ENCODE measurements at places on chromosomes 16 and 17.

DNA sequence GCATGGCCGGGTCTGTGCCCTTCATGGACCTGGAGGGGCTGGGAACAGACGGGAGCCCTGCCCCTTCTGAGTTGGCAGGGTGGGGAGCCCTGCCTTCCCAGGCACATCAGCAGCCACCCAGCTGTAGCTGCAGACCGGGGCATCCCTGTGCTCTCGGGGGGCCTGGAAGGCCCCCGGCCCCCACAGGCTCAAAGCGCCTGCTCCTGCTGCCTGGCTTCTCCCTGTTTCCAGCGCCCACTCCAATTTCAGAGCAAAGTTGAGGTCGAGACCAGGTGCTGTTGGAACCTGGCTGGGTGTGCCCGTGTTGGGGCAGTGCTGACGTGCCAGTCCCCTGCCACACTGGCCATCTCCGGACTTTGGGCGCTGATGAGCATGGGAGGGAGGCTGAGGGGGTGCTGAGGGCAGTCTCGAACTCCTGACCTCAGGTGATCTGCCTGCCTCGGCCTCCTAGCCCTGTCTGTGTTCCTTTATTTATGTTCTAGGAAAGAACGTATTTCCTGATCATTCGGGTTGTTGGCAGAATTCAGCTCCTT is 4.9 kb upstream of the PRSS27 start:
- no peak for DNase-seq

- DNase-seq: no peak
Measured at GRCh38 chr17:73184136-73184993, 8.5 kb upstream of the COG1 start.

DNA sequence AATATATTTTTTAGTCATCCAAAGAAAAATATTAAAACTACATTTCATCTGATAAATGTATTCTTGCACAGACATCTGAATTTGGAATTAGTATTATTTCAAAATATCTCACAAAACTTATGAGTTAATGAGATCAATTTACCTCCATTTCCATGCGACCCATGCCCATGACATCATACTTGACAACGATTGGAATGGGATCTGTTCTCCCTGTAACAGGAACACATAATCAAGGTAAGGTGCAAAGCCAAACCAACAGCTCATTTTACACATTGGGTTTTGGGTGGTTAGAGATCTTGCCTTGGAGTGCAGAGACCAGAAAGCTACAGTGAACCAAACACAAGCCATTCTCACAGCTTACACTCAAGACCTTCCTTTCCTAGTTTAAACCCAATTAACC is 46.9 kb upstream of the ITGA2B start:
- no peak for DNase-seq

GRCh38 chr17:66748578-66748977 is 86.3 kb upstream of the CACNG5 start:
- no peak for DNase-seq

DNA sequence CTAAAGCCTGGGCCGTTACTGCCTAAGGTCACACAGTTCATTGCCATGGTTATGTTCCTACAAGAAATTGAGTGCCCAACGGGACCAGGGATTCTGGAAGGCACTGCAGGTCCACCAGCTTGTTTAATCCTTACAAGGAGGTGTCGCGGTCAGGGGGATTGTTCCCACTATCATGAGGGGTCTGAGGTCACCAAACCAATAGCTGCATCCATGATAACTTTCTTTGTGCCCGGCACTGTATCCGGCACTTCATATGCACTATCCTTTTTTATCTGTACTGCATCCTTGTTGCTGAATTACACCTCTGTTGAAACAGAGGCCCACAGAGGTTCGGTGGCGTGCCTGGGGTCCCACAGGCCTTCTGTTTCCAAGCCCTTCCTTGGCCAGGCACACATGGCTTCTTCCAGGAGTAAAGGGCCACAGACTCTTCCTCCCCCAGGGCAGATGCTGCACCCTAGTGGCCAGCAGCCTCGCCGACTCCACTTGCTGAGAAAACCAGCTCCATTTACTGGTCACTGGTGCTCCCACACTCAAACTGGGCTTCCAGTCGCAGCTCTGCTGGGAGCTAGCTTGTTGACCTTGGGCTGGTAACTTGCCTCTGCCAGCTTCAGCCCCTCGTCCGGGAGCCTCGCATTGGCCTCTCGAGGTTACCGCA is 82.0 kb upstream of the PLCG2 start:
- peak; percentile 67 for DNase-seq

DNA sequence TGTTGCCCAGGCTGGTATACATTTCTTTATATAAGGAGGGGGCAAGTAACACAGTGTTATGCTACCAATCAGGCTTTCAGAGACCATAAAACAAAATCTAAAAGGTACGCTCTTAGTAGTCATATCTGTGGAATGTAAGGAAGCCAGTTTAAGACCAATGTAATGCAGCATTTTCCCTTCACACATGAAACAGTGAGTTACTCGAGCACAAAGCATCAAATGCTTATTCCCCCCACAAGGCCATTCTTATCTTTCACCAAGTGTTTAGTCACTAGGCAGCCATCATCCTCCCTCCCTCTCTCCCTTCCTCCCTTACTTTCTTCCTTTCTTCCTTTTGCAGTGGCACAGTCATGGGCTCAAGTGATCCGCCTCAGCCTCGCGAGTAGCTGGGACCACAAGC is 12.8 kb downstream of the HMOX2 start:
- no peak for DNase-seq

DNA sequence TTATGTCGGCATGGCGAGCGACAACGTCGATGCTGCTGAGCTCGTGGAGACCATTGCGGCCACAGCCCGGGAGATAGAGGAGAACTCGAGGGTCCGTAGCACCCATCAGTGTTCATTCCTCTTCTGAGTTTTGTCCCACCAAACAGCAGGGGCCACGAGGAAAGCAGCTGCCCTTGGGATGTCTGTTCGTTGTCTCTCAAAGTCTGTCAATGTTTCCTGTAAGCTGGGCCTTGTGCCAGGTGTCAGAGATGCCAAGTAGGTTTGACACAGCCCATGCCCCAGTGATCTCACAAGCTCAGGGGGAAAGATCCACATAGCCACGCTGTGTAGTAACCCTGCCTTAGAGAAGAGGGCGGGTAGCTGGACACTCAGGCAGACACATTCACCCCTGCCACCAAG is 22.6 kb downstream of the NTAN1 start:
- peak; percentile 93 for DNase-seq

GRCh38 chr17:11853321-11854151 is 143.7 kb downstream of the ZNF18 start:
- no peak for DNase-seq

- no peak for DNase-seq
Measured at GRCh38 chr17:78891406-78892061, 11.5 kb downstream of the CEP295NL start.

- no peak for DNase-seq
Measured at GRCh38 chr17:58960068-58960467, 146.6 kb downstream of the TRIM37 start.

- DNase-seq: peak; percentile 86
Measured at GRCh38 chr17:55295411-55296170, 30.8 kb downstream of the HLF start.

DNA sequence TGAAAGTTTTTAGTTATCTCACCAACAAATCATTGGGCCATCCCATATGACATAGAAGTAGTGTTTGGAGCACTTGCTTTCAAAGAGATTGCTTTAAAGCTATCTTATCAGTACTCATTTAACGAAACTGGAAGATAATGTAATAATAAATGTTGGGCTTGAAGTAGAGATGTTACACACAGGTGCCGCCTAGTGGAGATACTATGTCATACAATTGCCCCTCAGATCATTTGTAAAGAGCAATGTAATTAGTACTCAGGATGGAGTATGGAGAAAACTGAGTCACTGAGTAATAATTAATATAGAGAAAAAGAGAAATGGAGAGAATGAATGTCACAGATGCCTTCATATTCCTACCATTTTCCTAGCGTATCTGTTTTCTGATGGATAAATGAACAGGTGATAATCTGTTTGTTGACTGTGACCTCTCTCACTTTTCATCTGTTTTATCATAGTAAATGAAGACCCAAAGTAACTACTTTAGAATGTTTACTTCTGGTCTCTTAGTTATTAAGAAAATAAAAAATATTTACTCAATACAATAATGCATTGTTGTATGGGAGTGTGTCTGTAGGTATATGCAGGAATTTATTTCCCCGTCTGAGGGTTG is 80.4 kb downstream of the EFCAB5 start:
- no peak for DNase-seq

- no peak for DNase-seq
Measured at GRCh38 chr17:43907998-43908721, 824 bp upstream of the MPP2 start.

GRCh38 chr17:66953630-66954020 is 10.9 kb upstream of the CACNG4 start:
- DNase-seq: no peak

- DNase-seq: no peak
Measured at GRCh38 chr17:63475491-63476412, 1.1 kb upstream of the ACE start.

- no peak for DNase-seq
Measured at GRCh38 chr16:3158026-3158509, 23.2 kb downstream of the ZNF213 start.

GRCh38 chr17:7383742-7384488 is 3.0 kb downstream of the TNK1 start:
- no peak for DNase-seq

GRCh38 chr16:57893559-57894389 is 77.2 kb downstream of the CNGB1 start:
- peak; percentile 84 for DNase-seq

DNA sequence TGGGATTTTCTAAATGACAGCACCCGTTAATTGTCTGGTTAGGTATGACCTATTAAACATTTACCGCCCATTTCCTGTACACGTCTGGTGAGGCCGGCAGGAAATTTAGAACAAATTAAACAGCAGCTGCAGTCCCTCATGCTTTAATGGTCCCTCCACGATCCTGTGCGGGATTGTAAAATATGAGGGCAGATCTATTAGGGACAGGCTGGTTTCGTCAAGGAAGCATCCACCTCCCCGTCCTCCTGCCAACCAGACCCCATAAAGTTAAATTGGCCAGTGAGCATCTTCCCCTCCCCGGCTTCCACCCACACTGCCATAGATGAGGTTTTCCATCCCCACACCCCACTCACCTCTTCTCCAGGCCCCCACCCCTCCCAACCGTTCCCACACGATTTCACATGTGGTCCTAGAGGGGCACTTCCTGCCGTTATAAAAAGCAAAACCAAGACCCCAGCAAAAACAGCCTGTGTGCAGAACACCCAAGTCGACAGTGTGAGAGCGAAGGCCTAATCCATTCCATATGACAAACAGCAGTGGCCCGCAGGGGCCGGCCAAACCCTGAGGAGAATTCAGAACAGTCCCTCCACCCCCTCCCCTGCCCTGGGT is 331.9 kb downstream of the FOXL1 start:
- no peak for DNase-seq

- DNase-seq: no peak
Measured at GRCh38 chr17:69198238-69198637, 30.4 kb downstream of the ABCA10 start.

GRCh38 chr17:65190467-65191097 is 53.4 kb downstream of the RGS9 start:
- DNase-seq: no peak

GRCh38 chr16:19228052-19228451 is 57.5 kb upstream of the CLEC19A start:
- no peak for DNase-seq

GRCh38 chr16:383326-384051 is 1.7 kb upstream of the PGAP6 start:
- DNase-seq: peak; percentile 46

- no peak for DNase-seq
Measured at GRCh38 chr16:4733211-4733742, 794 bp downstream of the ANKS3 start.

GRCh38 chr17:1360975-1361374 is 39.0 kb downstream of the YWHAE start:
- no peak for DNase-seq

- no peak for DNase-seq
Measured at GRCh38 chr16:10971560-10971961, 27.2 kb downstream of the CLEC16A start.
